ENCODE measurements at places on chromosomes 11 and 22.

GRCh38 chr22:40030026-40030757 lies 35.4 kb downstream of the FAM83F start:
- no peak for DNase-seq

DNA sequence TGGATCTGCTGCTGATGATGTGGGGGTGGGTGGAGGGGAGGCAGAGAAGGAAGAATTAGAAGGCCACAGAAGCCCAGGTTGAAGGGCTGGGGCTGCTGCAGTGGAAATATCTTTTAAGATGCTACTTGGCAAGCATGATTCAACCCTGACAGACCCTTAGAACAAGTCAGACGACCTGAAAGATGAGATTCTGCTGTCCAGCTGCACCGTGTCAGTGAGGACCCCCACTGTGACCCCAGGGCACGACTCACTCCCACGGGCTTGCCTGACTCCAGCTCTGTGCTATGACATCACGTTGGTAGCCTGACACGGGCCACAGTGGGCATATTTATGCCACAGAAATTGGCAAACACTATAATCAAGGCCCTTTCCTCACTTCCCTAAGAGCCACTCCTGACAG lies 36.0 kb downstream of the LRFN4 start:
- no peak for DNase-seq

DNA sequence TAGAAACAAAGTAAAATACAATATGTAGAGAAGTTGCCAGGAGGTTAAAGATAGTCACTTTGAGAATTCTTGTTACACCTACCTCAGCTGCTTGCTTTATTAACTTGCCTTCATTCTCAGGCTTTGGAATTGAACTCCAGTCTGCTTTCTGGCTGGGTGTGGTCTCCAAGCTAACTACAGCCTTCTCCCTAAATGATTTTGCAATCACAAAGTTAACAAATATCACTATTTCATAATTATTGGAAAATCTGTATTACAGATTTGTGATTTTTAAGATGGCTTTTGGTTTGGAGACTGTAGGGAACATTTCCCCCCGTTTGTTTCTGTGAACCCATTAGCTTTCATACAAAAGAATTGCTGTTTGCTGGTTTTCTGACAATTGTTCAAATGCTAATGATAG lies 2.2 kb downstream of the PLAAT5 start:
- no peak for DNase-seq

DNA sequence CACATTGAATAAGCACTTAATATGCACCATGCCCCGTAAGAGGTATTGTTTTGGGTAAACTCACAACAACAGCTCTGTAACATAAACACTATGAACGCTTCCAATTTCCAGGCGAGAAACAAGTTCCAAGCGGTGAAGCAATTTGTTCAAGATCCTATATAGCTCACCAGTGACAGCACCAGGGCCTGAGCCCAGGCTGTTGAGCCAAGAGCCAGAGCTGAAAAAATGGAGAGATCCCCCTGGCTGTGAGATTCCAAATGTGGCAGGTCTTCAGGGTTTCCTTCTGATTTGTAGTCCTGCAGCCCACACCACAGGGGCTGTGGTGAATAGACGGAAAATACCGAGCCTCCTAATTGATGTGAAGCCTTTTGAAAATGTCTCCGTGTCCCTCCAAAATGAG lies 268.0 kb upstream of the KIRREL3 start:
- no peak for DNase-seq

DNA sequence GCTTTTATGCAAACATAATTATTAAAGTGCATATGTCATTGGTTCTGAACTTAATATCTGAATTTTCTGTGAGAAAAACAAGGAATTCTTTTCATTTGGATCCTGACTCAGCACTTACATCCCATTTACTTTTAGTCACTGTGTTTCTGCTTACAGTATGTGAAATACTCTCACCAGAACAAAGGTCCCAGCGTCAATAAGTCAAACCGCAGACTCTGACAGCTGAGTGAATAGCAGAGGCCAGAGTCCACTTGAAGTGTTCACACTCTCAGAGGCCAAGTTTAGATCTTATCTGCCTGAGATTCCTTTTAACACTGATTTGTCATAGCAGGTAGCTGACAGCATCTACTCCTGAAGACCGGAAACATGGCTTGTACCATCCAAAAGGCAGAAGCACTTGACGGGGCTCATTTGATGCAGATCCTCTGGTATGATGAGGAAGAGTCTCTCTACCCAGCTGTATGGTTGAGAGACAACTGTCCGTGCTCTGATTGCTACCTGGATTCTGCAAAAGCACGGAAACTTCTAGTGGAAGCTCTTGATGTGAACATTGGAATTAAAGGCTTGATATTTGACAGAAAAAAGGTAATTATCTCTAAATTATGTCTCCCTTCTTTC lies 14.6 kb downstream of the BBOX1 start:
- no peak for DNase-seq

- no peak for DNase-seq
Measured at GRCh38 chr11:127000291-127000968, at the start of gene KIRREL3. Gene KIRREL3, minus strand, starts transcription at chr11:127000770.

DNA sequence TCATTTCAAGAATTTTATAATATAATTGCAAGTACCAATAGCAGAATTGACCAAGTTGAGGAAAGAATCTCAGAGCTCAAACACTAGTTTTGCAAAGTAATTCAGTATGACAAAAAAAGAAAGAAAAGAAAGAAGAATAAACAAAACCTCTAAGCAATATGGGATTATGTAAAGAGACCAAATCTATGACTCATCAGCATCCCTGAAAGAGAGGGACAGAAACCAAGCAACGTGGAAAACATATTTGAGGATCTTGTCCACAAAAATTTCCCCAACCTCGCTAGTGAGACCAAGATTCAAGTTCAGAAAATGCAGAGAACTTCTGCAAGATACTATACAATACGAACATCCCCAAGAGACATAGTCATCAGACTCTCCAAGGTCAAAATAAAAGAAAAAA lies 203.7 kb upstream of the DDI1 start:
- DNase-seq: no peak

DNA sequence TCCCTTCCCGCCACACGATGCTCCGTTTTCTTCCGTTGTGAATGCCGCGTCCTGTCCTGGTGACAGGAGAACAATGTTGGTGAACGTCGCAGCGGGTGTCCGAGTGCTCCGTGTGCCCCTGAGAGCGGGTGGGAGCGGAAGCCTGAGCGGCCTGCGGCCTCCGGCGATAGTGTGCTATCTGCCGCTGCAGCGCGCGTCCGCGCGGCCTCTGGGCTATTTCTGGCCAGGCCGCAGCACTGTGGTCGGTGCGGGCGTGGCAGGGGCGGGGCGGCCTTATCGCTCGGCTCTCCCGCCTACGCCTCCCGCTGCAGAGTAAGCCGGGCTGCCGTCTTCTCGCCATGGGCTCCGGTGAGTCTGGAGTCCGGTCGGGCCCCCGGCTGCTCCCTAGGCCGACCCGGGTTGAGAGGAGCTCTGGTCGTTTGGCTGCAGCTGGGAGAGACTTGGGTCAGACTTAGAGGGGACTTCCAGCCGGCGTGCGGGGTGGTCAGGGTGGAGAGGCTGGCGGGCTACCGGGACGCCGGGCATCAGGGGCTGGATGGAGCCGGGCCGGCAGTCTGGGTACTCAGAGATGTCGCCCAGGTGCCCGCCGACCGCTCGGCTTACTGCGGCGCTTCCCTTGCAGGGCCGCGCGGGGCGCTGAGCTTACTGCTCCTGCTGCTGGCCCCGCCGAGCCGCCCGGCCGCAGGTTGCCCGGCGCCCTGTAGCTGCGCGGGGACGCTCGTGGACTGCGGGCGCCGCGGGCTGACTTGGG lies at the start of gene GP1BB:
GP1BB (plus strand) TSS at position 308 of the 751 bp plus-strand sequence; CDS start at position 339, 31 bp downstream.
- DNase-seq: peak; percentile 35

DNA sequence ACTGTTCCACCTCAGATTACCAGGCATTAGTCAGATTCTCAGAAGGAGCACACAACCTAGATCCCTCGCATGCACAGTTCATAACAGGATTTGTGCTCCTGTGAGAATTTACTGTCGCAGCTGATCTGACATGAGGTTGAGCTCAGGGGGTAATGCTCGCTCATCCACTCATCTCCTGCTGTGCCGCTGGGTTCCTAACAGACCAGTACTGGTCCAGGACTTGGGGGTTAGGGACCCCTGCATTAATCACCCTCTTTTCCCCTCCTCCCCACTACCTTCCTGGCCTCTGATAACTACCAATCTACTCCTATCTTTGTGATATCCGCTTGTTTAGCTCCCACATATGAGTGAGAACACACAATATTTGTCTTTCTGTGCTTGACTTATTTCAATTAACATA lies 83.5 kb upstream of the FSHB start:
- no peak for DNase-seq

- peak; percentile 56 for DNase-seq
Measured at GRCh38 chr22:26656891-26657851, at the start of gene MIAT. Gene MIAT, plus strand, starts transcription at chr22:26657588.

- no peak for DNase-seq
Measured at GRCh38 chr11:4202749-4203148, 108.2 kb downstream of the RRM1 start.

GRCh38 chr11:6418557-6419008 lies 311 bp downstream of the APBB1 start:
- no peak for DNase-seq

GRCh38 chr11:40306938-40307548 lies 1152.4 kb downstream of the LRRC4C start:
- DNase-seq: peak; percentile 37

Data from suppressor macrophage treated with lipopolysaccharide for 1 hour (primary cell).